Activated CD4-positive, alpha-beta T cell treated with anti-CD3 and anti-CD28 coated beads, Interleukin-2, amount 50 U/mL, for 24 hours (primary cell): ENCODE measurements at places on chromosomes 2 and 18.

GRCh38 chr2:156147594-156148330 is 184.8 kb downstream of the NR4A2 start:
- DNase-seq, result no peak

DNA sequence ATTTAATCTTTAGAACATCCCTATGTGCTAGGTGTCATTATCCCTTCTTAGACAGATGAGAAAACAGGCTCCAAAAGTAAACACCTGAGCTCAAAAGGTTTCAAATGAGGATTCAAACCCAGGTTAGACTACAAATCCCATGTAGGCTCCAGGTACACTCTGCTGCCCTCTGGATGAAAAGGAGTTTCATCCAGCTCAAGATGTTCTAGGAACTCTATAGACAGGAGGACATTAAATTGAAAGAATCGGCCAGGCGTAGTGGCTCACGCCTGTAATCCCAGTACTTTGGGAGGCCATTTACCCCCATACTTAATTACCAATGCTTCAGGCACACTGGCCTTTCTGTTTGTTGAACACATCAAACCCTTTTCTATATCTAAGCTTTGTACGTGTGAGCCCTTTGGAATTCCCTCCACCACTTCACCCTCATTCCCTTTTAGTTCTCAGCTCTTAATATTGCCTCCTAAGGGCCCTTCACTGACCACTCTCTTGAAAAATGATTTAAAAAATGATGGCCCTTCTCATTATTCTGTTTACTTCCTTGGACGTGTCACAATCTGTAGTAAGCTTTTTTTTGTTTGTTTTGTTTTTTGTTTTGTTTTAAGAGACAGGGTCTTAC is 10.7 kb downstream of the SLC25A12 start:
- DNase-seq, result no peak

DNA sequence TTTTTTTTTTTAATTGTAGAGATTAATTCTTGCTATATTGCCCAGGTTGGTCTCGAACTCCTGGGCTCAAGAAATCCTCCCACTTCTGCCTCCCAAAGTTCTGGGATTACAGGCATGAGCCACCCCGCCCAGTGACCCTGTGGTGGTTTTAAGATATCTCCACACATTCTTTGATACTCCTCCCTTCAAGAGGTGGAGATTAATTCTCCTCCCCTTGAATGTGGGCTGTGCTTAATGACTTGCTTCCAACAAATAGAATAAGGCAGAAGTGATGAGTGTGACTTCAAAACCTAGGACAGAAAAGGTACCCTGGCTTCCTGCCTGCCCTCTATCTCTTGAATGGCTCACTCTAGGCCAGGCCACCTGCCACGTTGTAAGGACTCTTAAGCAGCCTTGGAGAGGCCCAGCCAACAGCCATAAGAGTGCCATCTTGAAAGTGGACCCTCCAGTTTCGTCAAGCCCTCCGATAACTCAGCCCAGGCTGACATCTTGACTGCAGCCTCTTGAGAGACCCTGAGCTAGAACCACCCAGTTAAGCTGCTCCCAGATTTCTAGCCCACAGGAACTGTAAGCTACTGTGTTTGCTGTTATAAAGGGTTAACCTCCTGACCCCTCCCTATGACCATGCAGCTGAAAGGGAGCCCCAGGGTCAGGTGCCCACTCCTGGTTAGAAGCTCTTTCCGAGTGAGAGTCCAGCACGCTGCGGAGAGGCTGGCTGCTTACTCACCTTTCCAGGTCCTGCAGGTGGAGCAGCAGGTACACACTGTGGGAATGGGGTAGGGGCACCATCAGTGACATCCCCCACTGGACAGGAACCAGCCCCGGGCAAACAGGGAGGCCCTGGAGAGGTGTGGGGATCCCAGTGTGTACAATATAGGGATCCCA is 27.6 kb downstream of the MRPL35 start:
- DNase-seq, result no peak

DNA sequence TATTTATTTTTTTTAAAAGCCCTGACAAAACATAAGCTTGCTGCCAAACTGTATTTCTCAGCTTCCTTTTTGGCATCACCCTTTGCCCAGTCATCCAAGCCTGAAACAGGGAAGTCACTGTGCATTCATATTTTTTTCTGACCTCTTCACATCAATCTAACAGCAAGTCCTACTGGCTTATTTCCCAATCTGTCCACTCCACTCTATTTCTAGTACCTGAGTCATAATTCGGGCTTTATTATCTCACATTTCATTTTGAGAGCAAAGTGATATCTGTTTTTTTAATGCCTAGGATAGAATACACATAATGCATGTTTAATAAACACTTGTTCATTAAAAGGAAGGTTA is 5.1 kb downstream of the HNMT start:
- DNase-seq, result no peak

GRCh38 chr2:109126501-109126860 is 2.5 kb upstream of the SH3RF3 start:
- DNase-seq, result no peak

GRCh38 chr2:236051351-236051750 is 116.8 kb downstream of the GBX2 start:
- no peak for DNase-seq

DNA sequence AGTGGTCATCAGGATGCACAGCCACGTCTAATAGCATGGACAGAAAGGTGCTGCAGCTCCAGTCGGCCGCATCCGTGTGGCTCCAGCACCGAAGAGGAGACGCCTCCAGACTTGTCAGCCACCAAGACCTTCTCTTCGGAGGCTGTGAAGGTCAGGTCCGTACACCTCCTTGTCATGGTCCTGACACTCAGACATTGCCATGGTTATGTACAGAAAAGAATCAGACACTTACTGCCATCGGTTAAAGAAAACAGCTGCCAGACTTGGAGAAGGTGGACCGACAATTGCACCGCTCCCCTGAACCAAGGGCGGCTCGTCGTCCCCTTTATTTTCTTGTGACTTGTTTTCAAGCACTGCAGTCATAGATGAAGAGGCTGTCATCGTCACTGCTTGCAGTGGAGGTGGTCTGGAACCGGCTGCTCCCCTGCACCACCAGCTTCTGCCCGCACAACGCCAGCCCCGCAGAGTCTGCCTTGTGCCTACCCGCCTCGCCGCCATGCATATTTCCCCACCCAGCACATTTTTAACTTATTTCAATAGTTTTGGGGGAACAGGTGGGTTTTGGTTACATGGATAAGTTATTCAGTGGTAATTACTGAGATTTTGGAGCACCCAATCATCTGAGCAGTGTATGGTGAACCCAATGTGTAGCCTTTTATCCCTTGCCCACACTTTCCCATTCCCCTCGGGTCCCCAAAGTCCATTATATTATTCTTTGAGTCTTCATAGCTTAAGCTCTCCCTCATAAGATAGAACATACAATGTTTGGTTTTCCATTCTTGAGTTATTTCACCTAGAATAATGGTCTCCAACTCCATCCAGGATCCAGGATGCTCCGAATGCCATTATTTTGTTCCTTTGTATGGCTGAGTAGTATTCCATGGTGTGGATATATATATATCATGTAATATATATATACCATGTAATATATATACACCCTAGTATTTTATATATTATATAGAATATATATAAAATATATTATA is 18.1 kb downstream of the FBXO48 start:
- no peak for DNase-seq

DNA sequence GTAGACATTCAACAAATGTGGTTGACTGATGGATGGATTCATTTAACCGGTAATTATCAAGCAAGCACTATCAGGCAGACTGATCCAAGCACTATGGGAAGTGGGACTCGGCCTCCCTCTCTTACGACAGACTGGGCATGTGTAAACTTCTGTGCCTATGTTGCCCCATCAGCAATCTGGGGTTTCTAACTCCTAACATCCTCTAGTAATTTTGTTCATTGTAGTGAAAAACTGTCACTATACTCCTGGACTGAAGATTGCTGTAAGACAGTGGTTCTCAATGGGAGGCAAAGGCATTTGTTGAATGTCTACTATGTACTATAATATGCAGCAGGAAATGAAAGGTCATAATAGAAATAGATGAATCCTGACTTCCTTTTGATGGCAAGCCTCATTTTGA is 51.2 kb upstream of the CREB1 start:
- no peak for DNase-seq
